Activated CD4-positive, alpha-beta T cell treated with anti-CD3 and anti-CD28 coated beads for 4 hours (primary cell): ENCODE measurements at places on chromosomes 6 and 20.

GRCh38 chr20:24365670-24366069, 103.8 kb upstream of the SYNDIG1 start:
- DNase-seq = no peak

DNA sequence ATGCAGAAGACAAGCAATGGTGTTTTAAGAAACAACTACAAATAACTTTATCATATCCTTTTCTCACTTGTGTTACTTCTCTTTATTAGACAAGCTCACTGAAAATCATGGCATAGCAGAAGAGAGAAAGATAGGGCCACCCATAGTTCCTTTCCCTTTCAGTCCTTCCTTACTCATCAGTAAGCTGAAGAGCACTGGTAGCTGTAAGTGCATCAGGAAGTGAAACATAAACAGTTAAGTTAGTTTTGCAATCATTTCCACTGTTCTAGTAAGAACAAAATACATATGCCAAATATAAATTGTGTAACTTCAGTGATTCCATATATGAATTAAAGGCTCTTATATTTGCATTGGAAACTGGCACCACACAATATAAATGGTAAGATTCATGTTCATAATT, 220.1 kb downstream of the HACE1 start:
- no peak for DNase-seq

DNA sequence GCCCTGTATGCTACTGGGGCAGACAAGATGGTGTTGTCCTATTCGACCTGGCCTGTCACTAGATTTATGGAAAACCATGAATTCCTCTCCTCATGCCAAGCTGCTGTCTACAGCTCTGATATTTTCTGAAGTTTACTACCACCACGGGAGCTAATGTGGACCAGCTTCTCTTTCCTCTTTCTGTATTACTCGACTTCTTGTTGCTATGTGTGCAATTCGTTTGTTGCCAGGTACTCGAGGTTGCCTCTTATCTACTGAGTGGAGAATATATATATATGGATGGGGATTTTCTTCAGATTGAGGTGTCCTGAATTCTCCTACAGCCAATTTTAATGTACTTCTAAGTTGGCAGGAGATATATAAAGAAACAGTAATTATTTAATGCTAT, 34.7 kb downstream of the MAN1A1 start:
- DNase-seq = no peak

- no peak for DNase-seq
These were observed 8.6 kb downstream of the GABRR1 start for GRCh38 chr6:89208551-89208950.

GRCh38 chr6:119116712-119117281, 38.3 kb upstream of the FAM184A start:
- DNase-seq = no peak

GRCh38 chr20:38353316-38353715, 7.0 kb downstream of the LBP start:
- no peak for DNase-seq

GRCh38 chr6:24323632-24324337, 34.1 kb downstream of the DCDC2 start:
- DNase-seq = no peak

DNA sequence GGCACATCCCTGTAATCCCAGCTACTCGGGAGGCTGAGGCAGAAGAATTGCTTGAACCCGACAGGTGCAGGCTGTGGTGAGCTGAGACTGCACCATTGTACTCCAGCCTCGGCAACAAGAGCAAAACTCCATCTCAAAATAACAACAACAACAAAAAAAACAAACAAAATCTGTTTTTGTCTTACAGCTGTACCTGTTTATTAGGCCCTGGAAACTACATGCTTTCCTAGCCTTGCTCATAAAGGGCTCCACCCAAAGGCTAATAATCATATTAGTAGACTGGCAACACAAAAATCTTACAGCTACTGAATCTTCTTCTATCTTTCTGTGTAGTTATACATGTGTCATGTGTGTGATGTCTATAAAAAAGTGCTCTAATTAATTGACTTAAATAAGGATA, 503.9 kb upstream of the EYS start:
- no peak for DNase-seq

DNA sequence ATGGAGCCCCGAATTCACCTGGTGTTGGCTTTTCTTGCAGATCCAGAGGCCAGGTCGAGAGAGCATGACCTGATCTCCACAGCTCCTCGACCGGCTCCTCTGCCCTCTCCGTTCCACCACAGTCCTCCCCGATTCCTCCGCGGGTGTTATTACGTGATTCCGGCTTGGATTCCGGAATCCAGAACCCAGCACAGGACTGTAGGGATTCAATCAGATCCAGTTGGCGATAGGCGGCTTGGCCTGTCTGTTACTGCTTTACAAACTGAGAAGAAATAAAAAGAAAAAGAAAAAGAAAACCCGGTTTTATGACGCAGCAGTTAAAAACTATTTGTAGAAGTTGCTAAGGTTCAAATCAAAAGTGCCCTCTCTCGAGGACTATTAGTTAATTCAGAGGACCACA, 222.7 kb downstream of the EYA2 start:
- no peak for DNase-seq

DNA sequence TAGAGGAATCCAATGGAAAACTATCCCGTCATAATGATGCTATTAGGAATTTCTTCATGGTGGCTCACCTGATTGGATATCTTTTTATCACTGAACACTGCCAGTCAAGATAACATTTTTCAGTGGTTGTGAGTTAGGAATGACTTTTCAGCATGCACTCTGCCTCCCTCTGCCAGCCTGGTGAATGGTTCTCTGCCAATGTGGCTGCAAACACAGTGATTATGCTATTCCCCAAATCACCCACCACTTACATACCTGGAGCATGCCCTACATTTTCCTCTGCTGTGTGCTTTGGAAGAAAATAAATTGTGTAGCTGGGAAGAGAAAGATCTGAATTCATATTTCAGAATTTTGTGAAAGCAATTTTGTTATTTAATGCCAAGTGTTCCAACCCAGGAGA, 102.6 kb upstream of the LAMP5 start:
- DNase-seq = no peak

DNA sequence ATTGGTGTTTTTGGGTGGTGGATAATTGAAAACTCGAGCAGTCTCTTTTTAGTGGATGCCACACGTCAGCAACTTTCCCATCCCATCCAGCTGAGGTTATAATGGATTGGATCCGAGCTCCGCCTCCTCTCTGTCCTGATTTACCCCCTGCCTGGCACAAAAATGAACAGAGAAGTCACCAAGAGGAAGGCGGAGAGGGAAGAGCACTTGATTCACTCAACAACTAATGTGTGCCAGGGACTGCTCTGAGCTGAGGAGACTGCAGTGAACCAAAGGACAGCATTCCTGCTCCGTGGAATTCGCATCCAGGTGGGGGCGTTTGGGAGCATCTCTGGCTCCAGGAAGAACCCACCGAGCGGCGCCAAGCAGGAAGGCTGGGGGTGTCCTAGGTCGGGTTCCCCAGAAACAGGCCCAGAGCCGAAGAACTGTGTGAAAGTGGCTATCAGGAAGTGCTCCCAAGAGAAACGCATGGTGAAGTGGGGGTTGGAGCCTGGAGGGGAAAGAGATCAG, 95.8 kb upstream of the NAA20 start:
- no peak for DNase-seq

DNA sequence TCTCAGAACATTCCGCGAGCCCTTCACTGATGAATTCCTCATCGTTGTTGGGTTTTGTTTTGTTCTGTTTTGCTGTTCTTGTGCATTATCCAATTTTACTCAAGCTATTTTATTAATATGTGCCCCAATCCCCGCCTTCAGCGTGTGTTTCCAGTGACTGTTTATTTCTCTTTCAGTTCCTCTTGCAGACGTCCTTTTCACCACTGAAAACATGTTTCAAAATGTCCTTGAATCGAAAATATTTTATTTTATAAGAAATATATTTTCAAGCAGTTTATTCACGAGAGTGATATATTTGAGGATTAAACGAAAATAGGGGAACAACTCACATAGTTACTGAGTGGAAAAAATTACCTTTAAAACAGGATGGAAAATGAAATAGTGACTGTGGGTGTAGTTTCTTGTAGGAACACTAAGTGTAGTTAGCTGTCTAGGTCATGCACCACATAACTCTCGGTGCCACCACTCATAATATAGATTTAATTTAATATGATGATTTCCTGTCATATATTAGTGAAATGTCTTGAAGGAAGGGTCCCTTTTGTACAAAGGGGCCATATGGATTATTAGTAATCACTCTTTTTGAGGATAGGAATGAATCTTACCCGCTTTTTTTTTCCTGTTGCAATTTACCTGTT, 45.3 kb upstream of the HDDC2 start:
- DNase-seq = no peak

DNA sequence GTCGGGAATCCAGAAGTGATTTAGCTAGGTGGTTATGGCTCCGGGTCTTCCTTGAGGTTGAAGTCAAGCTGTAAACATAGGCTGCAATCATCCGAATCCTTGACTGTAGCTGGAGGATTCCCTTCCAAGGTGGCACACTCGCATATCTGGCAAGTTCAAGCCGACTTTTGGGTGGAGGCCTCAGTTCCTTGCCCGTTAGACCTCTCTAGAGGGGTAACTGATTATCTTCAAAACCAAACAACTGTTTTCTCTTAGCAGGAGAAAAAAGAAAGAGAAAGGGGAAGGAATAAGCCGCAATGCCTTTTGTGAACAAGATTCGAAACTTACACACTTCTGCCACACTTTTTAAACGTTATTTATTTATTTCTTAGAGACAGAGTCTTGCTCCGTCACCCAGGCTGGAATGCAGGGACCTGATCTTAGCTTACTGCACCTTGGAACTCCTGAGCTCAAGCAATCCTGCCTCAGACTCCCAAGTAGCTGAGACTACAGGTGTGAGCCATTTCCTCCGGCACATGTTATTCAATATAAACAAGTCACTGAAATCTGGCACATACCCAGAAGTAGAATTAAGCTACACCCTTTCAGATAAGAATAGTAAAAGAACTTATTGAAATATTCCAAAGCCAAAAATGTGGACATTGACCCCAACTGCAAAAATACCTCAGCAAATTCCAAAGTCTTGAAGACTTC, 76.3 kb downstream of the HFE start:
- DNase-seq = no peak

- no peak for DNase-seq
These were observed 208.0 kb downstream of the EYA2 start for GRCh38 chr20:47102629-47103028.

DNA sequence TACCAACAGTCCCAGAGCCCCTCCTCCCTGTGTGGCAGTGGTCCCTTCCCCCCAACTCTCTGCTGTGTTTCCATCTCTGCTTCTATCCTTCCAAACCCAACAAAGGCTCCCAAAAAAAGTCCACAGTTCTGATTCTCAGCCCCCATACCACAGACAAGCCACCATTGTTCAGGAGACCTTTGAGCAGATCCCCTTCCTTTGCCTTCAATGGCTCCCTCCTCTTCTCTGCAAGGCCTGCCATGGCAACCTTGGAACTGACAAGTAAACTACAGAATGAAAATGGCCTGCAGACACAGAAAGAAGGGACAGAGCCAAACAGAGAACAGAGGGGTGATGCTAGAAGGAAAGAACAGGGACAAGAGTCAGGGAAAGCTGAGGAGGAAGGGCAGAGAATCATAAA, 23.2 kb downstream of the OR2H2 start:
- DNase-seq = no peak

- DNase-seq = no peak
These were observed 11.2 kb downstream of the NT5DC1 start for GRCh38 chr6:116111552-116112528.

DNA sequence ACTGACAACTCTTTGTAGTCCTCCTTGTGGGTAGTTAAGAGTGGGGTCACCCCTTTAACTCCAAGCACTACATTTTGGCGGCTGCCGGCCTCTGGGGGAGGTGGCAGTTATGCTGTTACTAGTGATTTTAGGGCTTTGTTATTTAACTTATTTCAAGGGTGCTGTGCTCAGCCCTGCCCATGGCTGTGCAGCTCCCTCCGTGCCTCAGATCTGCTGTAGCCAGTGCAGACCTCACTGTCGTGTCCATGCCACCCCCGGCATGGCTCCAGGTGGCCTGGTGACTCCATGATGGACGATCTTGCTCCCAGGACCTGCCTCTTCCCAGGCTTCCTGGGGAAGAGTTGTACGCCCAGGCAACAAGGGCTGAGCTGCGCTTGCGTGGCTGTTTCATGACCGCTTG, 15.4 kb downstream of the UQCC2 start:
- no peak for DNase-seq

- no peak for DNase-seq
These were observed 210.0 kb downstream of the DLL1 start for GRCh38 chr6:170080828-170081371.

DNA sequence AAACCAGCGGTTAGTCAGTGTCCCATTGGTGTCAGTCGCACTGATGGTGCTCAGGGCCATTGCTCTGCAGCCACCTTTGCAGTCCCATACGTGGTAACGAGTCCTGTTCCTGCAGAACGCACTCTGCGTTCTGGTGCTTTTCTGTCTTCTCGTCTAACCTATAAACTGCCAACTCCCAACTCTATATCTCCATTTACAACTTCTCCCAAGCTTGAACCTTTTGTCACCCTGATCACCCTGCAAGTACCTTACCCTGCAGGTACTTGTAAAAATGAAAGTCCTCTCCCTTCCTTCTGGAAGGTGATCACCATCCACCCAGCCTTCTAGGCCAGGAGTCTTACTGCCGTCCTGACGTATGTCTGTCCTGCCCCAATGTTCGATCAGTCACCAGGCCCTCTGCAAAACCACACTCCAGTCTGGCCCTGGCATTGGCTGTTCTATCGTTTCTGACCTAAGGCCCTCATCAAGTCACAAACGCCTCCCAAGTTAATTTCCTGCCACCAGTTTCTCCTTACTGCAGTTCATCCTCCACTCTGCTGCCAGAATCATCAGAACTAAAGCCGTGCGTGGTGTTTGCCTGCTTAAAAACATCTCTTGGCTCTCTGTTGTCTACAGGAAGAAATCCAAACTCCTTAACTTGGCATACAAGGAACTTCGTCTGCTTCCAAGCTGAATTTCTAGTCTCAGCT, 7.9 kb downstream of the RREB1 start:
- DNase-seq = no peak

DNA sequence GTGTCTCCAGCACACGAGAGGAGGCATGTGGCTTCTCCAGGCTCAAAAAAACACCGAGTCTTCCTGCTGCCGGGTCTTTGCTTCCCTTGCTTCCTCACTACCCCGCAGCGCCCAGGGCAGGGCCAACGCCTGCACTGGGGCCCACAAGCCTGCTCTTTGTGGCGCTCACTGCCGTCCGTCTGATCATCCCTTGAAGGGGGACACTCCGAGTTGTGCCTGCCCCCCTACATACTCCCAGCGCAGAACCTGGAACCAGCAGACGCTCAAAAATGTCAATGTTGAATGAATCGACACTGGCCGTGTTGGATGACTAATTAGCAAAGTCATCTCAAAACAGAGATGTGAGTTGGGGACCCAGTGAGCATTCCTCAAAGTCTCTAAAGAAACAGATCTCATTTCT, 8.1 kb upstream of the ARFGAP1 start:
- no peak for DNase-seq

DNA sequence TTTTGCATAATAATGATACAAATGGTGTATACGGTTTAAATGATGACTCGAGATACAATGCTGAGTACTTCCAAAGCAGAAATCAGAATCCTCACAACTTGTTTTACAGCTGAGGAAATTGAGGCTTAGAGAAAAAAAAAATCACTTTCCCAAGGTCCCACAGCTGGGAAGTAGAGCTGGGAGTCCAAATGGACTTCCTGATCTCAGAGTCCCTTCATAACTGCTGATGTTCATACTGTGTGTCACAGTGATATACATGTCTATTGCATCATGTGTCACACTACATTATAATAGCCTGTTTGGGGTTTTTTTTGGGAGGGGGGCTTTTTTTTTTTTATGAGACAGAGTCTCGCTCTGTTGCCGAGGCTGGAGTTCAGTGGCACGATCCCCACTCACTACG, 8.5 kb downstream of the HM13 start:
- DNase-seq = no peak
